ENCODE measurements at places on chromosomes 5 and 9. TPM values are rescaled to one million over a fixed set of nuclear protein-coding genes. Genes with fewer than 3 reads are reported as not detected.

GRCh38 chr9:18754537-18754936, 278.5 kb downstream of the SAXO1 start:
- no peak for DNase-seq
- H3K27me3 ChIP-seq = no peaks in the 10 kb centered on the region
- H3K4me3 ChIP-seq = no peak overlapping the region
- no peak overlapping the region for H3K27ac ChIP-seq
- H3K36me3 ChIP-seq = no peaks in the 10 kb centered on the region

- no peak overlapping the region for H3K27ac ChIP-seq
- no peak for DNase-seq
- no peaks in the 10 kb centered on the region for H3K27me3 ChIP-seq
- no peak overlapping the region for H3K4me3 ChIP-seq
- no peaks in the 10 kb centered on the region for H3K36me3 ChIP-seq
Measured at GRCh38 chr5:179295778-179296149, 49.5 kb downstream of the ADAMTS2 start.

GRCh38 chr9:89677702-89678395, 73.0 kb downstream of the GADD45G start:
- H3K4me3 ChIP-seq = no peak overlapping the region
- no peak for DNase-seq
- peaks cover 1% of the 10 kb centered on the region for H3K27me3 ChIP-seq
- H3K27ac ChIP-seq = no peak overlapping the region

DNA sequence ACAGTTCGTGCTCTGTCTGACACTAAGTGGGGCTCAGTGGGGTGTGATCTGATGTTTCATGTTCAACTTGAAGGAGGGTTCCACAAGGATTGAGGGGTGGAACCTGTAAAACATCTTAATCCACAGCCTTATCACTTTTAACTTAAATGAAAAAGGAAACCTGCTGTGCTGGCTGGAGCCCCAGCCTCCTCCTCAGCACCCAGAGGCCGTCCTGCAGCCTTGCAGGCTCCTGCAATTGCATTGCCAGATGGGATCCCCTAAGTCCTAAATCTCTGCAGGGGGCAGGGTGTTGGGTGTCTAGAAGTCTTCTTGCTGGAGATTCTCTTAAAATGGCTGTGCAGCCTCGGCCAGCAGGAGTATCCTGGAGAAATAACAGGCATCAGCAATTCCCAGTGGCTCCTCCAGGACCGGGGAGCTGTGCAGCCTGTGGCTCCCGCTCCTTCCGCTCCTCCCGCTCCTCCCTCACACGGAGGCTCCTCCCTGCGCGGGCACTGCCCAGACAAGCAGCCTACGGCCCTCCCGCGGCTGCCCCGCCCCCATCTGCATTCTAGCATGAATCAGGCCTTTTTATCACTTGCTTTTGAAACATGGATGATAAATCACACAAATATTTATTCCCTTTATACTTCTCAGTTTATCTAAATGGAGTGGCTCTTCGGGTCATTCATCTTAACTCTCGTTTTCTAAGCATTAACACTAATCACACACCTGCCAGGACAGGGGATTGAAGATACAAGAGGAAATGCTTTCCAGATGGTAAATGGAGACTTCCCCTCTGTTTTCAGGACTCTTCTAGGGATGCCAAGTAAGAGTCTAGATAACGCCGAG, 131.0 kb downstream of the ADAMTS16 start:
- no peaks in the 10 kb centered on the region for H3K27me3 ChIP-seq
- no peak overlapping the region for H3K4me3 ChIP-seq
- no peaks in the 10 kb centered on the region for H3K36me3 ChIP-seq
- H3K4me1 ChIP-seq = no peaks in the 10 kb centered on the region
- H3K27ac ChIP-seq = no peak overlapping the region

DNA sequence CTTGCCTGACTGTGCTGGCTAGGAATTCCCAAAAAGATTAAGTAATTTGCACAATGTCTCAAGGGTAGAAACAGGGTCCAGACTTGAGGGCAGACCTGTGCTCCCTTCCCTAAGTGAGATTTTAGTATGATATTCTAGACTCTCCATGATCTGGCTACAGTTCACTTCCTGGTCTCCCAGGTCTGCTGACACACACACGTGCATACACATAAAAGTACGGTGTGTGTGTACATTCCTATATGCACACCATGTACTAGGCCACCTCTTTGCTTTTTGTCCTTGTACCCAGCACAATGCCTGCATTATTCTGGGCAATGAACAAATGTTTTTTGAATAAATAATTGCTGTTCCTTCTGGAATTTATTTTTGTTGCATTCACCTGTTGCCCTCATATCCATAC, 83.7 kb downstream of the SH3RF2 start:
- H3K27ac ChIP-seq = no peak overlapping the region
- peaks cover 6% of the 10 kb centered on the region for H3K27me3 ChIP-seq
- H3K4me1 ChIP-seq = peaks cover 11% of the 10 kb centered on the region
- DNase-seq = no peak

DNA sequence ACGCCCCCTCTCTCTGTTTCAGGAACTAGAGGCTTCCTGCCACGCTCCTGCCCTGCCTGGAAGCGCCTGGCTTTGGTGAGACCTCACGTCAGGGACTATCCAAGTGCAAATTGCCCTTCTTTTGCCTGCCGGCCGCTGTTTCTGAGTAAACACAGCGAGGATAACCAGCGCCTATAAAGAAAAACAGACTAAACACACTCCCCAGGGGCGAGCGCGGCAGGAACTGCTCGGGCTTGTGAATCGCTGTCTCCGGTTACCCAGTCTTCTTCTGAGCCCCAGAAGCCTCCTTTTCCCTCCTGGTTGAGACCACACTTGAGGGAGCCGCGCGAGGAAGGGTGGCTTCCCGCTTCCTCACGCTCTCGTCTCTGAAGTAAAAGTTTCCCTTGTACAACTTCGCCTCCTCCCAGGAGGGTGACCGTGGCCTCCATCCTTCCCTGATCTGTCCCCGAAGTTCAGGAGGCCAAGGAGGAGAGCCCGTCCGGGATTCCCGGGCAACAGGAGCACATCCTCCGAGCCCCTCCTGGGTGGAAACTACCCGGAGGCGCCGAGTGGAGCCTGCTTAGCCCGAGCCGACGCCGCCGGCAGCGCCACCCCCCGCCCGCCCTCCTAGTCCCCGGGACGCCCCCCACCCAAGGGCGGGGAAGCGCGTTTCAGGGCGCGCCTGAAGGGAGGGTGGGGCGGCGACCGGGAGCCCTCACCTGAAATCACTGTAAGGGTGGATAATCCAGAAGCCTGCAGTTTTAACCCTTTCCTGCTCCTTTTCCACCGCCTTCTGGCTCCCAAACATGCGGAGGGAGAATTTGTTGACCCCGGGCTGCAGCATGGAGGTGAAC, 993 bp downstream of the HCN1 start:
- DNase-seq = no peak
- H3K27me3 ChIP-seq = peaks cover 22% of the 10 kb centered on the region
- no peak overlapping the region for H3K4me3 ChIP-seq
- peaks cover 5% of the 10 kb centered on the region for H3K36me3 ChIP-seq
- H3K4me1 ChIP-seq = peaks cover 3% of the 10 kb centered on the region

GRCh38 chr5:6581090-6581489, 51.8 kb downstream of the NSUN2 start:
- H3K4me1 ChIP-seq = peaks cover 6% of the 10 kb centered on the region
- H3K27me3 ChIP-seq = peaks cover 58% of the 10 kb centered on the region
- H3K4me3 ChIP-seq = no peak overlapping the region
- no peaks in the 10 kb centered on the region for H3K36me3 ChIP-seq

- H3K4me1 ChIP-seq = peaks cover 12% of the 10 kb centered on the region
- H3K4me3 ChIP-seq = peak overlapping the region; percentile 60
- H3K27ac ChIP-seq = no peak overlapping the region
- DNase-seq = no peak
Measured at GRCh38 chr5:78647351-78647818, 1.2 kb downstream of the LHFPL2 start.

DNA sequence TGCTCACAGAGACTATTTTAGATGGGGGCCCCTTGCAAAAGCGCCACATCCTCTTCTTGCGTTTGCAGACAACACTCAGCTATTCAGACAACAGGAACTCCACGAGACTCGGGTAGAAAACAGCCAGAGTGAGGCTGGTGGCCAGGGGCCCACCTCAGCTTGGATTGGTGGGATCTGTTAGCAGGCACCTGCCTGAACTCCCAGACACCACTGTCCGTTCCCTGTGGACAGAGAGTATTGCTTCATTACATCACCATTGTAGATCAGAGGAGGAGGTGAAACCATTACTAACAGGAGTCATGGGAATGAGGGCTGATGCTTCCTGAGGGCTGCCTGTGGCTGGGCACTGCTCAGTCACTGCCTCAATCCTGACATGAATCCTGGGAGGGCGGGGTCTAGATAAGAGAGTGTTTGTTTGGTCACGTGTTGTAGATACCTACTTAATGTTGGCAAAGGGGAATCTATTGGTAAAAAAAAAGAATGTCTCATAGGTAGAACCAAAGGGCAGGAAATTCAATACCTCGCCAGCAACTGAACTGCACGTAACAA, 4.4 kb upstream of the RAPGEF1 start:
- H3K36me3 ChIP-seq = no peaks in the 10 kb centered on the region
- H3K4me3 ChIP-seq = peak overlapping the region; percentile 16
- H3K27me3 ChIP-seq = no peaks in the 10 kb centered on the region
- peak overlapping the region; percentile 85 for H3K27ac ChIP-seq
- H3K4me1 ChIP-seq = peaks cover 39% of the 10 kb centered on the region

DNA sequence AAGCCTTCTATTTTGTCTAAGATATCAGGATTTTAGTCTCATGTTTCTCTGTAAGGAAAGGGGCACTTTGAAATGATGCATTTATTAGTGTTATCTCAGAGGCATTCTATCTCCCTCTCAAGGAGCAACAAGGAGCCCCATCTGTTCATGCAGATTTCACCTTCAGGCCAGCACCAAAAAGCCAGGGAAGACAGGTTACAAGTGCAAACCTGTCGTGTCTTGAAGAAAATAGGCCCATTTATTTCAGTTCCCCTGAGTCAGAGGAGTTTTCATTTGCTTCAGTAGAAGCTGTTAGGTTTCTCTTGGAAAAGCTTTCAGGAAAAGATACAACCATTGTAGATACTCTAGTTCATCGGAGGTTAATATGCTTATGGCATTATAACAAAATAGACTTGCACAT, 97.2 kb downstream of the SPOCK1 start:
- peaks cover 2% of the 10 kb centered on the region for H3K27me3 ChIP-seq
- peaks cover 14% of the 10 kb centered on the region for H3K4me1 ChIP-seq
- DNase-seq = no peak
- H3K4me3 ChIP-seq = no peak overlapping the region

GRCh38 chr9:72467766-72468738, 53.4 kb upstream of the TMC1 start:
- H3K27me3 ChIP-seq = no peaks in the 10 kb centered on the region
- no peak for DNase-seq
- H3K4me1 ChIP-seq = peaks cover 21% of the 10 kb centered on the region
- no peak overlapping the region for H3K27ac ChIP-seq
- peaks cover 7% of the 10 kb centered on the region for H3K36me3 ChIP-seq
- H3K4me3 ChIP-seq = no peak overlapping the region

DNA sequence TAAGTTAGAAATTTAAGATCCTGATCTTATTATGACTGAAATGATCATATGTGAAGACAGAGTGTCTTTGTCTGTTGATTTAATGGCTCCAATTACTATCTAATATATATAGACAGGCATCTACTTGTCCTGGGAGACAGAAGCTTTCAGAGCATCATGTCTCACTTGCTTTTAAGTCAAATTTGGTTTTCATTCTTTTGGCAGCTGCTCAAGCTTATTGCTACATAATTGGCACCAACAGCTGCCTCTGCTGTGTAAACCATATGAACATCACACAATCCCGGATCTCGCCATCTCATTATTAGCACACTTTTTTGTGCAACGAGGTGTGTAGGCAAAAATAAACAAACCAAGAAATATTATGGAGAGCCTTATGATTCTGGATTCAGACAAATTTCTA, 1717.9 kb downstream of the EFNA5 start:
- H3K4me1 ChIP-seq = no peaks in the 10 kb centered on the region
- no peaks in the 10 kb centered on the region for H3K27me3 ChIP-seq
- no peak overlapping the region for H3K4me3 ChIP-seq
- DNase-seq = no peak
- H3K27ac ChIP-seq = no peak overlapping the region

DNA sequence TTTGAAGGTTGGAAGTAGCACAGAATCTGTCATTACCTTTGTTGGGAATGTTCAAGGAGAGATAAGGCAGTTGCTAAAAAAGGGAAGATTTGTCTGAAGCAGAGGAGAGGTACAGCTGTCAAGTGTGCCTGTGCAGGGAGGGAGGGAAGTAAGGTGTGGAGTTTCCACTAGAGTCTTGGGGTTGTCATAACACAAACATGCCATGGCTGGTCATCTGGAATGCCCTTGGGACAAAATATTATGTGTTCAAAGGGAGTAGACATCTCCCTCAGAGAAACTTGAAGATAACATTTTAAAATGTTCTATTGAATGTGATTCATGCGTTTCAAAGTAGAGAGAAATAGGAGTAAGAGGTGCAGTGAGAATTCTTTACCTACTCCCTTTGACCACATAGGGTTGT, 95.0 kb downstream of the MUSK start:
- no peak overlapping the region for H3K4me3 ChIP-seq
- no peaks in the 10 kb centered on the region for H3K4me1 ChIP-seq
- H3K36me3 ChIP-seq = no peaks in the 10 kb centered on the region
- no peak for DNase-seq
- H3K27ac ChIP-seq = no peak overlapping the region

DNA sequence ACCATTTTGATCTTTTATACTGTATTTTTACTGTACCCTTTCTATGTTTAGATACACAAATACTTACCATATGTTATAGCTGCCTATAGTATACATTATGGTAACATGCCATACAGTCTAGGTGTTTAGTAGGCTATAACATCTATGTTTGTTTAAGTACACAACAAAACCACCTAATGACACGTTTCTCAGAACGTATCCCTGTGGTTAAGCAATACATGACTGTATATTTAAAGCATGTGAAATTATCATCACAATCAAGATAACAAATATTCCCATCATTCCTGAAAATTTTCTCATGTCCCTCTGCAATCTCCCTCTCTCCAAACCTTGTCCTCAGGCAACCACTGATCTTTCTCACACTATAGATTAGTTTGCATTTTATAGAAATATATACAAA, 66.4 kb upstream of the SUSD1 start:
- no peak overlapping the region for H3K27ac ChIP-seq
- no peak for DNase-seq
- no peak overlapping the region for H3K4me3 ChIP-seq
- peaks cover 43% of the 10 kb centered on the region for H3K36me3 ChIP-seq
- no peaks in the 10 kb centered on the region for H3K27me3 ChIP-seq
- peaks cover 5% of the 10 kb centered on the region for H3K4me1 ChIP-seq

- no peaks in the 10 kb centered on the region for H3K36me3 ChIP-seq
- no peak overlapping the region for H3K4me3 ChIP-seq
- DNase-seq = no peak
- H3K27ac ChIP-seq = no peak overlapping the region
Measured at GRCh38 chr9:79259858-79260257, 311.9 kb upstream of the TLE4 start.

SHC3 gene
- not detected for total RNA-seq

SLC36A2 gene
- not detected for total RNA-seq

CDKN2A gene
- 16.9 TPM for total RNA-seq

EDIL3 gene
- not detected for total RNA-seq
